ENCODE measurements at places on chromosomes 6 and 20. TPM values are rescaled to one million over a fixed set of nuclear protein-coding genes. Genes with fewer than 3 reads are reported as not detected.

RAMACL gene
- 0.82 TPM for total RNA-seq

THEMIS gene
- total RNA-seq, result 64.7 TPM

KIF16B gene
- 12.0 TPM for total RNA-seq

DNA sequence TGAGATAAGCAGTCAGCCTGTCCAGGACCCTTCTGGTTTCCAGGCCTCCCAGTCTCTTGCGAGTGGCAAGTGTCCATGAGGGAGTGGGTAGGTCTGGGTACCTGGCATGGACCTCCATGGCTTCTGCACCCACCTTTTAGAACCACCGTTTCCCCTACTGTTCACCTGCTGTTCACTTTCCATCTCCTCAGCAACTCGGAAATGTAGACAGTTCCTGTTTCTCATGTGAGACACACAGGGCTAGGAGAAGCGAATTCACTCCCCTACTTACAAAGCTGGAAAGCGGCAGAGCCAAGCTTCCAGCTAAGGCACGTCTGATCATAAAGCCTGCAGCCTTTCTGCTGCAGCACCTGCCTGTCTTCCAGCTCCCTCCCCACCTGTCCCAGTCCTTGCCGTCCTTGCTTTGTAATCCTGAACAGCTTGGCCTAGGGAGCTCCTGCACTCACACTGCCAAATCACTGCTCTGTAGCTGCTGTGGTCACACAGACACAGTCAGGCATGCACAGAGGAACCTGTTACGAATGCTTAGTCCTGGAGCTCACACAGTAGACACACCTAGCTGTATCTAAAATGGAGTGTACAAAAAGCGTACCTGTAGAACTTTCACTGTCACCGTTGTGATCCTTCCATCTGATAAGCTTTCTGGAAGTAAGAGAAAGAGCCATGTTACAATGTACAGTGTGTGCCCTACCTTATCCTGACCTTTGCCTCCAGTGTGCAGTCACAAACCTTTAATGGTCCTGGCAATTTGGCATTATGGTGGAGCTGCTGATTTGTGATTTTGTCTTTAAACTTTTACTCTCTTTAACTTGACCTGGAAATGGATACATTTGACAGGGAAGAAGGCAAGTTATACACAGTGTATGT, 294.1 kb downstream of the NRN1 start:
- no peak for DNase-seq

GRCh38 chr20:17825252-17825959, 125.6 kb downstream of the BANF2 start:
- no peak for DNase-seq

- DNase-seq, result no peak
Observed at GRCh38 chr6:160127270-160128124, 5.9 kb downstream of the SLC22A1 start.

WASF1 gene
- 3.8 TPM for total RNA-seq

LY6G6D gene
- not detected for total RNA-seq

DNA sequence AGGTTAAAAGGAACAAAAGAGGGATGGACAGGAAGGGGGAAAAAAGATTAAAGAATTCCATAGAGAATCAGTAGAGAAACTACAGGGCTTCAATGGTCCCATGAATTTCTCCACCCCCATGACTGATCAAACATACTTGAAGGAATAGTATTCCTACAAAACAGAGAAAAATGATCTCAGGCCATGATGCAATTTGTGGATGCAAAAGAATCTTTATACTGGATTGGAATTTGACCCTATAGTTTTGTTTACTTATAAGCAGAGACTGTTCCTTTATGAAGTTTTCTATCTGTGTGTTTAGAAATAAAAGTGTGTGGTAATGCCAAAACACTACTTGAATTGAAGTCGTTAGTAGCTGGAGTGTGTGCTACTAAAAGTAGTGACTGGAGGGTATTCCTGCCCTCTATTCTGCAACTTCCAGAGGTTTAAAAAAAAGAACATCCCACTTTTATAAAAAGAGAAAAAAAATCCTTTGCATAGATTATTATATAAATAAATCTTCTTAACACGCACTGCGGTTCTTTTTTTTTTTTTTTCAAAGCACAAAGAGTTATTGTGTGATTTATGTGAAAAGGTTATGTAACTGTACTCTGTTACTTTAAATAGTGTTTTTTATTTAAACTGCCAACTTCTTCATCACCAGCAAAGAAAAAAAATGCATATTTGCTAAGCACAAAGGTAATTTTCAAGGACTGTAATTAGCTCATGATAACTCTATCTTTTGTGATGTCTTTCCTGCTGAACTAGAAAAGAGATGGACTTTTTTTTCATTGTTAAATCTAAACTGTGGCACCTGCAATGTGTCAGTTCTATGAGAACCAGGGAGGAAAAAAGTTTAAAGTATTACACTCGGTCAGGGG, 214.5 kb upstream of the CITED2 start:
- no peak for DNase-seq

NINL gene
- total RNA-seq, result 1.1 TPM

- DNase-seq, result no peak
Observed at GRCh38 chr20:22728146-22728745, 143.9 kb upstream of the FOXA2 start.

- DNase-seq, result no peak
Observed at GRCh38 chr6:88869263-88870020, 94.0 kb downstream of the RNGTT start.

DNA sequence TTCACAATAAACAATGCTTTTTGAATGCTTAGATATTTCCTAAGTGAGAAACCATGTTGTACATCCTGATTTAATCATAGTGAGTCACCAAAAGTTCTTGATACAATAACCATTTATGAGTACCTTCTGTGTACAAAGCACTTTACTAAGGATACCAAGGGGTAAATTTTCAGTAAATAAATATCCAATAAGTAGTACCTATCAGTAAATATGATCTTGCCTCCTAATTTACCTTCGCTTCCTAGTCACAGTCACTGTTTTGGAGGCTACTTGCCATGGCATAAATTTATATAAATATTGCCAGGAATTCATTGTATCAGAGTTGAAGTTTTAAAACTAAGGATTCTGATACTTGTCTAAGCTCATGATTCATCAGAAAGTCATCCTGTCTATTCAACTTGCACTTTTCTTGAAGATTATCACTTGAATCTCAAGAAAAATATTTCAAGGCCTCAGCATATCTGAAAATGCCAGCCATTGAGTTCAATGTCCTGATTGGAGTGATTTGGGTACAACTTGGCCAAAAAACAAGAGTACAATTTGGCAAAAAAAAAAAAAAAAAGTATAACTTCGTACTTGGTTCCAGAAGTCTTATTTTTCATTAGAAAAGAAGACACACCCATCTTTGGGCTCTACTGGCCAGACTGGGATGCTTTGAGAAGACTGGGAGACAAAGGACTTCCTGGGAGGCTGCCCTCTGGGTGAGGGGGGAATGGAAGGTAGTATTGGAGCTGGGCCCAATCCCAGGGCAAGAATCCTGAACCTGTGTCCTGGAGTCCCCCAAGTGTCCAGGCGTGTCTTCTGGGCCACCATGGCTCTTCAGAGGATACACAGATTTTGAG, 32.8 kb downstream of the RAB22A start:
- DNase-seq, result no peak

- no peak for DNase-seq
Observed at GRCh38 chr6:134520181-134521115, 202.5 kb upstream of the SGK1 start.

DNA sequence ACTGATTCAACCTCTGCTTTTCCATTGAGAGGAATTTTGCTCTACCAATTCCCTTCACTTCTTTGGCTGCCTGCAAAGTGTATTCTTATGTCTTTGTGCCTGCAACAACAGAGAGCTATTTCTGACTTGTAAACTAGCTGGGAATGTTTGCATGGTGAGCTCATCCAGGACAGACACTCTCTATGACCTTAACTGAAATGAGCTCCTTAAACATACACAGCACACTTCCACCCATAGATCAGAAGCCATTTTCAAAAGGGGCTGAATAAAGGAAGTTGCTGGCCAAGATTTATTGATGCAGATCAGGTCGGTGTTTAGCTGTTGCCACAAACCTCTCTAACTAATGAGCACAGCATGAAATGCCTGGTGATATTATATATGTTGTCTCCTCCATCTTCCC, 377.7 kb downstream of the BTBD9 start:
- no peak for DNase-seq

C6orf52 gene
- total RNA-seq, result not detected
